Common myeloid progenitor, CD34-positive (primary cell): ENCODE measurements at places on chromosomes 5 and 9.

DNA sequence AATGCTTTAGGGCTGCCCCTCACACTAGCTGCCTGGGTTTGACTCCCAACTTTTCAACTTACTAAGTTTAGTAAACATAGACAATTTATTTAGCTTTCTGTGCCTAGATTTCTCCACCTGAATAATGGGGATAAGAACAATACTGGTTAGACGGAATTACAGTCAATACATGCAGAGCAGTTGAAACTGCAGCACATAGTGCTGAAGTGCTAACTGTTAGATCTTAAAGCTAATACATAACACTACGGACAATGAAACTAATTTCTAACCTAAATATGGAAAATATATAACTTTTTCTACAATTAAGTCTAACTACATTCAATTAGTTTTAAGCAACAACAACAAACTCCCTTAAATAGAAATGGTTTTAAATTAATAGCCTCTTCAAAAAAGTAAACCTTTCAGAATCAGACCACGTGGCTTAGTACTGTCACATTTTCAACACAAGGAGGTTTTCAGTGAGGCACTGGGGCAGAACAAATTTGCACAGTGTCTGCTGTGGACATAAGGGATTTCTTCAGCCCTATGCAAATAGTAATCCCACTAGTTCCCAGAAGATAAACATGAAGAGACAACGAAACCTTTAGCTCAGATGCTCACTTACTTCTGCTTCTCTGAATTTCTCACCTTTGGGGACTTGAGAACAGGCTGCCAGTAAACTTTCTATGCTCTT, 293.4 kb downstream of the EDIL3 start:
- DNase-seq, result no peak

- DNase-seq, result no peak
Observed at GRCh38 chr5:125659316-125660023, 763.7 kb upstream of the GRAMD2B start.

- DNase-seq, result no peak
Observed at GRCh38 chr5:67549296-67549618, 352.7 kb upstream of the CD180 start.

GRCh38 chr5:14458414-14458813, 123.2 kb upstream of the OTULINL start:
- DNase-seq, result no peak

DNA sequence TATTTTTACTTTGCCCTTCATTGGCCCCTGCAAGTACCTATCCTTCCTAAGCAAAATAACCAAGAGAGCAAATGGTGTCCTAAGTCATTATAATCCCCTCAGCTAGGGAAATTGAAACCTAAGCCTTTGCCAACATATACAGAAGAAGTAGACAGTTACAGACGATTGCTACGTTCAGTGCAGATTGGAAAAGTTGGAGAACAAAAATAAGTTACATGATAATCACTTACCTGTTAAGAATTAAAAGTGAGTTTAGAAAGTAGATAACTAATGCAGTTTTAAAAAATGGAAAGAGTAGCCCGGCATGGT, 244.8 kb downstream of the MPDZ start:
- DNase-seq, result no peak

DNA sequence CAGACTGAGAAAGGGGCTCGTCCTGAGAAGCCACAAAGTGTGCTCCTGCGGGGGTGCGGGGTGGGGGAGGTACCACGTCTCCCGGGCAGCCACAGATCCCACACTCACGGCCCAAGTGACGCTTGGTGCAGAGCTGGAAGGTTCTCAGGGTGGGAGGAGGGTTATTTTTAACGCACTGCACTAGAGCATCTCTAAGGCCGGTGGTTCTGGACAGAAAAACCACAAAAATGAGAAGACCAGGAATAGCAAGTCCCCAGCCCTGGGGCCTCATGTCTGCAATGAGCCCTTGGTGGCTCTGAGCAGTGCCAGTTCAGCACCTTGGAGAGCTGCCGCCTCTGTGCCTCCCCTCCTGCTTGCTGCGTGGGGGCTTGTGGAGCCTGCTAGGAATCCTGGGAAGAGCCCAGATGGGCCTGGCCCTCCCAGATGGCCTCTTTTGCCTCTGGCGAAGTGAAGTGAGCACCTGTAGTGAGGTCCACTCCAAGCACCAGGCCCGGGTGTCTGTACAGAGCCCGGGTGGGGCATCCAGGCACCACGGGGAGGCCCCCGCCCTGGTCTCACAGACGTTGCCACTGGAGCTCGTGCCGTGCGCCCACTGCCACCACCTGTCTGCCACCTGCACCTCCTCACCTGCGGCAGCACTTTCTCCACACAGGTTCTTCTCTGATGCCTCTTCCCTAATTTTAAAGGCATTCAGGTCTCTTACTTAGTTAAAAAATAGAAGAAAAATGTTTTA, 48.9 kb upstream of the CACNA1B start:
- peak; percentile 15 for DNase-seq

- no peak for DNase-seq
Observed at GRCh38 chr5:57844410-57844809, 361.8 kb upstream of the ACTBL2 start.

DNA sequence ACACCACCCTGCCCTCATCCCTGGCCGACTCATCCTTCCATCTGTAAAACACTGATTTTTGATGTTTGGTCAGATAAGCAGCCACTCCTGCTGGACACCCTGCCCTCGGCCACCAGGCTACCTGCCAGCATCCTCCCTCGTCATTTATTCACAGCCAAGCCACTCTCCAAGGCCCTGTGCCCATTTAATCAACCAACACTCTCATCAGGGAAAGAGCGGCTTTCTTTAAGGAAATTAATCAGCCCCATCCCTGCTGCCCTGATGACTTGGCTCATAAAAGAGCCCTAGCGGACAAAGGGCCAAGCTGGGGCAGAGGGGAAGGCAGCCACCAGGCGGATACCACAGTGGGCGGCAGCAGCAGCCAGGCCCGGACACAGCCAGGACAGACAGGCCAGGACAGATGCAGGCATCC, 52.4 kb downstream of the GOLM1 start:
- no peak for DNase-seq

DNA sequence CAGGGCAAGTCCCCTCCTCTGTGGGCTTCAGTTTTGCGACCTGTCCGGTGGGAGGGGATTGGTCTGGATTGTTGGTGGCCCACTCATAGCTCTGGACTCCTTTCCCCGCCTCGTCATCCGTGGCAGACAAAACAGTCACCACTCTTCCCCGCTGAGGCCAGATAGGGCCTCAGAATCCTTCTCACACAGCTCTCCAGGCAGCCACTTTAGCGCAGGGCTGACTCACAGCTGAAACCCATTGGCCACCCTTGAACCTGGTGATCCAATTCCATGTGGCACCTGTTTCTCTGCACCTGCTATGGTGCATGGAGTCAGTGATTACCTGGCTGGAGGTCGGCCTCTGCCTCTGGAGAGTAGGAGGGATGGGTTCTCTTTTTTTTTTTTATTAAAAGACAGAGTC, 15.8 kb upstream of the CACFD1 start:
- DNase-seq, result no peak

DNA sequence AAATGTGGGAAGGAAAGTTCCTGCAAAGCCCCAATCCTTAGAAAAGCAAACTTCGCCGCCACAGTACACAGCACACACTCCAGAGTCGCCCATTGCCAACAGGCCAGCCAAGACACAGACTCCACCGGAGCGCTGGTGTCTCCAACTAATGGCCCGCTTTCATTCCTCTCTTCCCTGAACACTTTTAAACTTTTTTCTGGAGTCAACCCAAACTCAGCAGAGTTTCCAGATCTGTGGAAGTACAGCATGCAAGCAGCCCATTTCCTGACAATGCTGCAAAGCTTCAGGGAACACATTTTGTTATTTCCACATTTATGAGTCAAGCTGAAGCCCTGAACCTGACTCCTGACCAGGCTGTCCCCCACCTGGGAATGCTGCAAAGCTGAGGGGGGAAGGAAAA, 351.9 kb downstream of the NFIB start:
- no peak for DNase-seq

GRCh38 chr9:28868228-28868990, 1295.1 kb upstream of the C9orf72 start:
- peak; percentile 61 for DNase-seq

GRCh38 chr5:43231977-43232376, 40.0 kb downstream of the NIM1K start:
- DNase-seq, result peak; percentile 65

DNA sequence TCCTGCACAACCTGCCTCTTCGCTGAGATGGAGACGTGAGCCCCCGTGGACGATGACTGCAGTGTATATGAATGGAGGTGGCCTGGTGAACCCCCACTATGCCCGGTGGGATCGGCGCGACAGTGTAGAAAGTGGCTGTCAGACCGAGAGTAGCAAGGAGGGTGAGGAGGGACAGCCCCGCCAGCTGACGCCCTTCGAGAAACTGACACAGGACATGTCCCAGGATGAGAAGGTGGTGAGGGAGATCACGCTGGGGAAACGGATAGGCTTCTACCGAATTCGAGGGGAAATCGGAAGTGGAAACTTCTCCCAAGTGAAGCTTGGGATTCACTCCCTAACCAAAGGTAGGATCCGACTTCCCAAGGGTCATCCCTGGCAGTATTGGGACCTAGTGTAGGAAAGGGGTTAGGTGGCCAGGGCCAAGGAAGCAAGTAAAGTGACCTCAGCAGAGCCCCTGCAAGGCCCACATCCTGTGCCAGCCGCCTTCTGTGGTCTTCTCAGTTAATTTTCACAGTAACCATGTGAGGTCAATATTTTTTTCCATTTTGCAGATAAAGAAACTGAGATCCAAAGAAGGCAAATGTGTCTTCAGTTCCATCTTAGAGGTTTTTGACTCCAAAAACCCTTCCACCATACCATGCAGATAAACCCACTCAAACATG, 53.8 kb downstream of the NIM1K start:
- no peak for DNase-seq

GRCh38 chr5:100846772-100847171, 56.3 kb downstream of the ST8SIA4 start:
- DNase-seq, result no peak

DNA sequence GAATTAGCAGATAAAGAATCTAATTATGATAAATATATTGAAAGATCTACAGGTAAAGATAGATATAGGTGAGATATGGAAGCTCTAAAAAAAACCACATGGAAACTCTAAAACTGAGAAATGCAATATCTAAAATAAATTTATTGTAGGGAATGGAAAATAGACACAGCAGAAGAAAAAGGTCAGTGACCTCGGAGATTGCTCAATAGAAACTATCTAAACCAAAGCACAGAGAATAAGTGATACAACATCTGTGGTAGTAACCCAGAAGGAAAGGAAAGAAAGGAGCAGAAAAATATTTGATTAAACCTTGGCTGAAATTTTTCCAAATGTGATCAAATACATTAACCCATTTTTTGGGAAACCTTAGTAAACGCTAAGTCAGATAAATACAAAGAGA, 43.1 kb upstream of the GLIPR2 start:
- DNase-seq, result no peak
